Sciatic nerve (tissue), 2 donors: ENCODE measurements at places on chromosomes 13 and 19. TPM values are rescaled to one million over a fixed set of nuclear protein-coding genes. Genes with fewer than 3 reads are reported as not detected.

DNA sequence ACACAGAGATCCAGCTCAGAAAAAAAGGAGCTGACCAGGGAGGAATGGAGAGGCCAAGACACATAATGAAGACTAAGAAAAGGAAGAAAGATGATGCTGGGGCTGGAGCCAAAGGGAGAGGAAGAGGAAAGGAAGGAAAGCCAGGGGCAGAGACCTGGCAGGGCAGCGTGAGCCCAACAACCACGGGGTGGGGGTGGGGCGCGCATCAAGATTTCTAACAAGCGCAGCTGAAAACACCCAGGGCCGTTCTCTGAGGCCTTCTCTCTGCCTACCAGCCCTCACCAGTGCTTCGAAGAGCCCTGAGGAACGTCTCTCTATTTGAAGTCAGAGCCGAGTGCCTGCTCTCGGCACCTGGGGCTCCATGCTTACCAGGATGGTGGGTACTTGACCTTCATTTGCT is 23.6 kb upstream of the POU2F2 start:
- DNase-seq: no peak

The PTPRH gene
- 1.5 TPM for total RNA-seq

The KLF1 gene
- total RNA-seq: 1.1 TPM

GRCh38 chr19:44315883-44316282 is 11.1 kb upstream of the ZNF235 start:
- DNase-seq: no peak

DNA sequence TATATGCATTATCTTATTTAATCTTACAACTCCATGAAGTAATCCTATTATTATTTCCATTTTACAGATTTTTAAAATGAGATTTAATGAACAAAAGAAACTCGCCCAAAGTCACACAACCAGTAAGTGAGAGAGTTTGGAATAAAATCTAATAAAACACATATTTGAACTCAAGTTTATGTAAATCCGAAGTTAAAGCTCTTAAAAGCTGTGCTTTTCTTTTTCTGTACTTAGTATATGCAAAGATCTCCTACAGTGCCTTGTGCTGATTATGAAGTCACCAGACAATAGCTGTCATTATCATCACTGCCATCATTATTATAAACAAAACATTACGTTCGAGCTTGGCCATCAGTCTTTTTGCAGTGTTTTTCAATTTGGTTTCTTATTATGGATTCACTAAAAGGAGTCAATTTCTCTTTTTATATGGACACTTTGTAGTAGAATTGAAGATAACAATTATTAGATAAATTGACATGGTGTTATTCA is 29.7 kb upstream of the ENOX1 start:
- DNase-seq: no peak

DNA sequence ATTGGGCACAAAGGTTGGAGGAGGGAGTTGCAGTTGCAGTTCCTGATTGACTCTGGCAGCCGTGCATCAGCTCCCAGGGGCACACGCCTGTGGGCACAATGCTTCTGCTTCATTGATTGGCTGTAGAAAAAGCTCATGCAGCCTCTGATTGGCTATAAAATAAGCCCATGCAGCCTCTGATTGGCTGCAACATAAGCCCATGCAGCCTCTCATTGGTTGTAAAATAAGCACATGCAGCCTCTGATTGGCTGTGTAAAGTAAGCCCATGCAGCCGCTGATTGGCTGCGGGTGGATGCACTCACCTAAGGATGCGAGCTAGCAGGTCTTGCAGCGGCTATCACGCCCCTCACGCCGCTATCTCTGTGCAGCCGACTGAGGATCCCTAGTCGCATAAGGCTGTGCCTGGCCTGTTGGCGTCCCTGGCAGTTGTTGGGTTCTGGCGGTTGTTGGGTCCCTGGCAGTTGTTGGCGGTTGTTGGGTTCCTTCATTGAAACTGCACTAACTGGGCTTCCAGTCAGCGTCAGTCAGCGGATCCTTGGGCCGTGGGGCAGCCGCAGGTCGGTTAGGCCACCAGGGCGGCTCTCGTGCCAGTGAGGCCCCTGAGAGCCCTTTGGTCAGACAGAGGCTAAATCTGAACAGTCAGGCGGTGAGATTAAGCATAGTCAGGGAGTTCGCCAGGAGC is at the start of gene SIGLECL1:
Gene SIGLECL1, plus strand, starts transcription at position 295 of the 682 bp plus-strand sequence. CDS start 12,993 bp downstream, outside the sequence.
- DNase-seq: no peak

The ZFR2 gene
- total RNA-seq: 0.31 TPM

GRCh38 chr19:49205114-49205513 is 47.5 kb downstream of the TRPM4 start:
- no peak for DNase-seq

DNA sequence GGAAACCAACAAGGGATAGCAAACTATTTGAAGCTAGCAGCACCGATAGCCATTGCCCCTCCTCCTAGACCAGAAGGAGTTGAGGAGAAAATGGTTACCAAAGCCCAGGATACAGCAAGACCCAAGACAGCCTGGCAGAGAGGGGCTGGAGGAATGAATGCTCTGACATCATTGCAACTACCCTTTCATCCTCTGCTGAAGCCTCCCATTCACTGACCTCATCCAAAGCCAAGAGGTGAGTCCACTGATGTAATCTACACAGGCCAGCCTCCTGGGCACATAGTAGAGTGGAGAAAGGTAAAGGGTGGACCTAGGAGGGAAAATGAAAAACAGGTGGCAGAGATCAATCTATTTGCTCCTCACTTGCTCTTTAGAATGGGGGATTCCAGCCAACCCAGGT is 42.7 kb upstream of the ZNF780A start:
- DNase-seq: no peak

DNA sequence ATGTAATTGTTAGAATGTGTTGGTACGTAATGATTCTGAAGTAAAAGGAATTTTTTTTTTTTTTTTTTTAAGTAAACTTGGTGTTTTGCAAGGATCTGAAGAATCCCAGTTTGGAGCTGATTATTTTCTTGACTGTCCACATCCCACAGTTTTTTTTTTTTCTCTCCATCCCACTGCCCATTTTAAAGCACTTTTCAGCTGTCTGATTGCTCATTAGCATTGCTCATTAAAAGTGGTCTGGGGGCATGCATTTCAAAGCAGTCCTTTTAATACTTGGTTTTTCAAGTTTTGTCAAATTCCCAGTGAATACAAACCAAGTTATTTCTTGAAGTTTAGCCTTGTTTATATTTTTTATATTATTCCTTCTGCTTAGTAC is 44.1 kb downstream of the SLAIN1 start:
- DNase-seq: no peak

The CPAMD8 gene
- 9.6 TPM for total RNA-seq

The LRRC25 gene
- 8.2 TPM for total RNA-seq

GRCh38 chr19:3544742-3545668 is 6.0 kb downstream of the TEKTIP1 start:
- DNase-seq: peak; percentile 88

DNA sequence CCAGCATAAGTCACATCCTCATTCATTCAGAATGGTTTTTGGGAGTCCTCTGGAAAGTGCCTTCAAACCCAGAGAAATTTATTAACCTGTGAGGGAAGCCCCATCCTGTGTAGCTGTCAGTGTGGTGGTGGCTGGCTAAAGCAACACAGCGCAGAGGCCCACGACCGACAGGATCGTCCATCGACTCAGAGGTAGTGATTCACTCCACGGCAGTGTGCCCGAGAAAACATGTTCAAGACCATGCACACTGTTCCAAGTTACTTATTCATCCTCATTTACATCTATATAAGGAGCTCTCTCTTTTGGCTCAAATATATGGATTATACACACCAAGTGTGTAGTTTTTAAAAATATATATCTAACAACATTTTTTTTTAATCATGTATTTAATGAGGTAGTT is 96.3 kb upstream of the SLC15A1 start:
- no peak for DNase-seq

The CGB8 gene
- not detected for total RNA-seq

- DNase-seq: no peak
Observed at GRCh38 chr19:16363133-16363851, 38.7 kb downstream of the KLF2 start.

- no peak for DNase-seq
Observed at GRCh38 chr13:19927117-19927748, 31.3 kb upstream of the ZMYM2 start.

- peak; percentile 74 for DNase-seq
Observed at GRCh38 chr19:45526143-45526542, 18.9 kb downstream of the VASP start.

The CNOT3 gene
- 38.1 TPM for total RNA-seq

DNA sequence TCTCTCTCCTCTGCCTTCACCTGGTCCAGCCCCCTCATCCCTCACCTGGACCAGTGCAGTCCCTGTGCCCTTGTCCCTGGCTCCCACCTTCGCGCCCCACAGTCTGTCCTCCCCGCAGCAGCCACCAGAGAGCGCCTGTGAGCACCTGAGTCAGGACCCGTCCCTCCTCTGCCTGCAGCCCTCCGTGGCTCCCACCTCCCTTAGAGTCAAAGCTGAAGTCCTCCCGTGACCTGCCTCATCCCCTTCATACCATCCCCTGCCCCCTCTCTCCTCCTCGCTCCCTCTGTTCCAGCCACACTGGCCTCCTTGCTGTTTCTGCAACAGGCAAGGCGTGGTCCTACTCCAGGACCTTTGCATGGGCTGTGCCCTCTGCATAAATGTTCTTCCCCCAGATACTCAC is 10.3 kb downstream of the CELF5 start:
- DNase-seq: no peak

The ZSCAN5B gene
- not detected for total RNA-seq

- DNase-seq: peak; percentile 99
Observed at GRCh38 chr19:4791183-4792018, at the start of gene FEM1A. FEM1A (plus strand) TSS chr19:4791734; CDS start chr19:4791855, 121 bp downstream.

- no peak for DNase-seq
Observed at GRCh38 chr13:99605420-99606323, 104.4 kb downstream of the TM9SF2 start.

The ZNF792 gene
- 9.0 TPM for total RNA-seq

The CEACAM20 gene
- not detected for total RNA-seq

GRCh38 chr13:79780240-79780639 is 299.3 kb downstream of the NDFIP2 start:
- DNase-seq: no peak

- no peak for DNase-seq
Observed at GRCh38 chr19:28294395-28294794, 918.6 kb downstream of the UQCRFS1 start.

- DNase-seq: no peak
Observed at GRCh38 chr19:12825254-12826131, 8.9 kb downstream of the RTBDN start.

DNA sequence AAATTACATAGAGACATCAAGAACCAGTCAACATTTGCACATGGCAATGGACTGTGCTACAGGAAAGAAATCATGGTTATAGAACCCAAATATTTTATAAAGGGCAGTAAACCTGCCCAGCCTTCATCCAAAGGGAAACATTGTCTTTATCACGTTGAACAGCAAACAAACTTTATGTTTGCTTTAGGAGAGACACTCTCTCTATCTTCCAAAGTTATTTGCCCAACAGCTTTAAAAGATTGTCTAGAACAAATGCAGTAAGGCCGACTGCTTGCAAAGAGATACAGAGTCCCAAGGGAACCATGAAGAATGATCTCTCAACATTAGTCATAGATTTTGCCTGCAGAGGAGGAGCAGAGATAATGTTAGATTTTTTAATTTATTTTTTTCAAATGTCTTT is 1323.5 kb upstream of the SLC10A2 start:
- DNase-seq: no peak

GRCh38 chr13:79548902-79549301 is 67.9 kb downstream of the NDFIP2 start:
- no peak for DNase-seq

GRCh38 chr19:1170938-1171754 is 2.9 kb downstream of the SBNO2 start:
- DNase-seq: peak; percentile 78

The CYP4F22 gene
- not detected for total RNA-seq

The CBY2 gene
- not detected for total RNA-seq

DNA sequence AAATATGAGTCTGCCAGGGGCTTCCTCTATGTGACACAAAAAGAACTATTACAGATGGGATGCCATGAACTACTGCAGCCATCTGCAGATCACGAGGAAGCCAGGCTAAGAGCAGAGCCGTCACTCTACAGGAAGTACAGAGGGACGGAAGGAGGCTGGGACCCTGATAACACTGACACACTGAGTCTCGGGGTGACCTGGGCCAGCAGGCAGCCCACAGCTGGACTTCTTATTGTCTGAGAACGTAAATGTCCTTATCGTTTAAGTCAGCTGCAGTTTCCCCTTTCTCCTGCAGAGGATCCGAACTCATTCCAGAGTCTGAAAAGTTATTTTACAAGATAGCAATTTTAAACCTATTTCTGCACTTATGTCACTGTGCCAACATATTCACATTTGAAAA is 20.7 kb downstream of the PARP4 start:
- no peak for DNase-seq

DNA sequence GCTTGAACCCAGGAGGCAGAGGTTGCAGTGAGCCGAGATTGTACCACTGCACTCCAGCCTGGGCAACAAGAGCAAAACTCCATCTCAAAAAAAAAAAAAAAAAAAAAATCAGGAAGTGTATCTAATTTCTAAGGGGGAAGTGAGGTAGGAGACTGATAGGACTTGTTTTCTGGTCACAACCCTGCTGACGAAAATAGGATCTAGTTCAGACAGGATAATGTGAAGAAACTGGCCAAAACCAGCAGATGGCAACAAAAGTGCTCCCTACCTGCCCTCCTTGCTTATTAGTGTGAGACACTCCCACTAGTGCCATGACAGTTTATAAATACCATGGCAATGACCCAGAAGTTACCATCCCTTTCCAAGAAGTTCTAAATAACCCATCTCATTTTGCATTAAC is 36.0 kb upstream of the KPNA3 start:
- no peak for DNase-seq

The C2CD4C gene
- total RNA-seq: 2.8 TPM

The ZNF266 gene
- 28.0 TPM for total RNA-seq

DNA sequence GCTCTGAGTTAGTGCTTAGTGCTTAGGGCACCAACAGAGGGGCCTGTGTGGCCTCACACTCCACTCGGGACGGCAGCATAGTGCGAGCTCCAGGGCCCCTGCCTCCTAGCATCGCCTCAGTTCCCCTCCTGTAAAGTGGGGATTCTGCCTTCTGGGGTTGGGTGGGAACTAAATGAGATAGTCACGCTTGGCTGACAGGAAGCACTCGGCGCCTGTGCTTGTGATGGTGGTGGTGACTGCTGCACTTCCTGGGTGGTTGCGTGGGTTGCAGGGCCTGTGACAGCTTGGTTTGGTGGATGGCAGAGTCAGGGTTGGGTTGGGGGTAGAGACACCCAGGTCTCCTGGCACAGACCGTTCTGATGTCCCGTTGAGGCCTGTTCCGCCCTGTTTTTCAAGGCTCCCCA is 7.7 kb downstream of the PLEKHF1 start:
- no peak for DNase-seq

GRCh38 chr19:535017-535835 is 3.7 kb downstream of the CDC34 start:
- no peak for DNase-seq

The WASF3 gene
- total RNA-seq: 33.3 TPM

DNA sequence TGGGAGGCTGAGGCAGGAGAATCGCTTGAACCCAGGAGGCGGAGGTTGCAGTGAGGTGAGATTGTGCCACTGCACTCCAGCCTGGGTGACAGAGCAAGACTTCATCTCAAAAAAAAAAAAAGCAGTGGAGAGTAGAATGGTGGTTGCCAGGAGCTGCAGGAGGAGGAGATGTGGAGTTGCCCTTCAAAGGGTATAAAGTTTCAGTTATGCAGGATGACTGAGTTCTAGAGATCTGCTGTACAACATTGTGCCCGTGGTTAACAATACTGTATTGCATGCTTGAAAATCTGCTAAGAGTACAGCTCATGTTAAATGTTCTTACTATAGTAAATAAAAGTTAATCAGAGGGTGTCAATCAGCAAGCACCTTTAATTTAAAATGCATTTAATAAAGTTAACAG is 28.4 kb upstream of the LATS2 start:
- DNase-seq: no peak

The LPAR6 gene
- total RNA-seq: 55.0 TPM

The CRYL1 gene
- total RNA-seq: 44.8 TPM

GRCh38 chr19:29636553-29637360 is 28.5 kb upstream of the PLEKHF1 start:
- no peak for DNase-seq
